ENCODE measurements at places on chromosomes 7 and 10. TPM values are rescaled to one million over a fixed set of nuclear protein-coding genes. Genes with fewer than 3 reads are reported as not detected.

GRCh38 chr10:31961277-31962074 is 32.8 kb upstream of the ARHGAP12 start:
- DNase-seq, result no peak

The DOCK1 gene
- total RNA-seq, result 47.7 TPM

The P4HA1 gene
- total RNA-seq, result 43.6 TPM

DNA sequence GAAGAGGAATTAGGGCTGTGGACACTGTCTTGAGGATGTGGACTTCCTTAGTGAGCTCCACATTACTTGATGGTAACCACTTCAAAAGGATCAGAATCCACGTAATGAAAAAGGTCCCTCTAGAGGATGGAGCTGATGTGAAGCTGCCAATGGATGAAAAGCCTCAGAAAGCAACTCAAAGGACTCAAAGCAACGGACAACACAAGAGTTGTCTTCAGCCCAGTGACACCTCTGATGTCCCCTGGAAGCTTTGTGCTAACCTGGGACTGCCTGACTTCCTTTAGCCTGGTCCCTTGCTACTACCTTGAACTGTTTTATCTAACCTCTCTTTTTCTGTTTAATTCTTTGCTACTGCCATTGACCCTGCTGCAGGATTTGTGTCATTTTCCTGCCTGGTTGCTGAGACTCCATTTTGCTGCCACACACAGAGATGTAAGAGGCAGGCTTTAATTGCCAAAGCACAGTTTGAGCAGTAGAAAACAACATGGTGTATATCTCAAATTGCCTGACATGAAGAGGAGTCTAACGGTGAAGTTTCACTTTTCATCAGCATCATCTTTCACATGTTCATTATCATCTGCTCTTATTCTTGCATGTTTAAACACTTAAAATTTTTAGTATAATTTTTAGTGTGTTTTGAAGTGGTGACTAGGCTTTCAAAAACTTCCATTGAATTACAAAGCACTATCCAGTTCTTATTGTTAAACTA is 11.1 kb upstream of the SGCE start:
- DNase-seq, result no peak

The LRIT1 gene
- not detected for total RNA-seq

GRCh38 chr7:67788669-67789068 is 792.0 kb downstream of the TYW1 start:
- DNase-seq, result peak; percentile 19

DNA sequence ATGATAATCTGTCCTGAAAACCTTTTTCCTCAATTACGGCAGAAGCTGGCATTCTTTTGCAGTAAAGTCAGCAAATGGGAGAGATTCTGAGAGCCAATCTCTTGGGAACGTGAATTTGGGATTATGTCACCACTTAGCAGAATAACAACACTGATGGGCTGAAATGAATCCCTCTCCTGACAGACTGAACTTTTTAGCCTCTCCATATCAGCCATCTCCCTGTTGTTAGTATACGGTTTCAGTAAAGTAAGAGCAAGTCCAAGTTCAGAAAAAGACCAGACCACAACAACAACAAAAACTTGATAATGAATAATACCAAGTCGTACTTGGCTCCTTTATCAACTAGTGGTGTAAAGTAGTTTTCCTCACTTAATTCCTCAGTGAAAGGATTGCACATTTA is 1048.8 kb downstream of the GATA3 start:
- no peak for DNase-seq

The PPP1R3C gene
- 19.6 TPM for total RNA-seq

The BLNK gene
- total RNA-seq, result 0.27 TPM

GRCh38 chr7:39294022-39294421 is 272.2 kb upstream of the YAE1 start:
- no peak for DNase-seq

The SFTPA1 gene
- total RNA-seq, result 4.4 TPM

DNA sequence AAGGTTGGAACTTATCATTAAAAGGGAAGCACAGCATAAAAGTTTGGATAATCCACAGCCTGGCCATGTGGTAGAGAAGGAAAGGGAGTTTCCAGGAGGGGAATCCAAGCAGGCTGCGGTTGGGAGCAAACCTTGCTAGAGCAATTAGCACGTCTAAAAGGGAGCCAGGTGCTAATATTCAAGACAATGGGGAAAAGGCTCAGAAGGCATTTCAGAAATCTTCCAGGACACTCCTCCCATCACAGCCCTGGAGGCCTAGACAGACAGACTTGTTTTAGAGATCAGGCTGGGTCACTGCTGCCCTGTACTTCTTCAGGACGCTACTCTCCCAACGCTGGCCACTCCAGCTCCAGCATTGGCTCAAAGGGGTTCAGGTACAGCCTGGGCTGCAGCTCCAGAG is 96.2 kb upstream of the KAT6B start:
- no peak for DNase-seq

The PON2 gene
- 75.6 TPM for total RNA-seq

Measured in cerebellum (tissue), 4 donors.